SHP77 treated with DMSO at 0.1 percent for 48 hours (cell line): ENCODE measurements at places on chromosomes 6 and 20.

GRCh38 chr6:135235716-135236115 lies 54.6 kb downstream of the MYB start:
- DNase-seq, result no peak

GRCh38 chr20:49279677-49280462 lies 2.0 kb upstream of the ZNFX1 start:
- DNase-seq, result no peak

DNA sequence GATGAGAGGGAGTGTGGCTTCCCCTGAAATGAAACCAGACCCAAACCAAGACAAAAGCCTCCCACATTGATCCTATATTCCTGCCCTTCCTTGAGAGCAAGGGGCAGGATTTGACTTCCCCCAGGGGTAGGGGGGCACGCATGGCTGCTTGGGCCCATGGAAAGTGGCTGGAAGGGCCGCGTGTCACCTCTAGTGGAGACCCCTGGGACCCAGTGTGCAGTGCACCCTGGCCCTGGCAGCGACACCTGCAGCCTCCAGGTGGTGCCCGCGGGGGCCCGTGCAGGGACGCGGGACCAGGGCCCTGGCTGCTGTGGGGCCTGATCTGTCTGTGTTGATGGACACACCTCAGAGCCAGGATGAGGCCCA lies 18.0 kb upstream of the SLCO4A1 start:
- no peak for DNase-seq

GRCh38 chr6:98846021-98846380 lies 11.6 kb downstream of the POU3F2 start:
- DNase-seq, result no peak

- no peak for DNase-seq
Observed at GRCh38 chr6:15770347-15771143, 107.7 kb upstream of the DTNBP1 start.

DNA sequence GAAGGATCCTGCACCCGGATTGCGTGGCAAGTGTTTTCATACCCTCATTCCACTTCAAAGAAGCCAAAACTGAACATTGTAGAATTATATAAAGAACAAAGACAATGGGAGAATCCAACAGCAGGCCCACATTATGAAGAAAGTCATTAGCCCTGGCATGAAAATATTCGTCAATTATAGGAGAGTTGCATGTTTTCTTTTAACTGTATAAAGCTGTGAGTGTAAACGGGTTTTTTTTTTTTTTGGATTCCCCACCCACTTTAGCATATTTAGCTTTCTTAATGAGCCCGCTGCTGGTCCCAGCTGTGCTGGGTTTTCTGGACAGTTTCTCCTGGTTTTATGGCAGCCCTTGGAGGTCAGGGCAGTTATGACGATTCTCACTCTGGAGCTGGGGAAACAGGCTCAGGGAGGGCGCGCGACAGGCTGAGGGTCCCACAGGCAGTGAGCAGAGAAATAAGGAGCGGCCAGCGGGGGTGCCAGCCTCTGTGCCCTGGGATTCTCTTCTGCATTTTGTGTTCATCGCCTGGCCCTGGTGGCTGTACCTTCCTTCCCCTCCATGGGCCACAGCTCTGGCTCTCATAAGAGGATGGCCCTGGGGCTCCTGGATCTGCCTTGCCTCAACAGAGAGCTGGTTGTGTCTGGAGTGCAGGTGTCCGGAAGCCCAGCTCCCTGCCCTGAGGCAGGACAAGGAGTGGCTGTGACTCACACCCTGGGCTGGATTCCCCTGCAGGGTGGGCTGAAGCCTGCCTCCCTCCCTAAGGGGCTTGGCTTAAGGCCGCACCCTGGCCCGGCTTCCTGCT lies 24.1 kb upstream of the SULF2 start:
- DNase-seq, result no peak

DNA sequence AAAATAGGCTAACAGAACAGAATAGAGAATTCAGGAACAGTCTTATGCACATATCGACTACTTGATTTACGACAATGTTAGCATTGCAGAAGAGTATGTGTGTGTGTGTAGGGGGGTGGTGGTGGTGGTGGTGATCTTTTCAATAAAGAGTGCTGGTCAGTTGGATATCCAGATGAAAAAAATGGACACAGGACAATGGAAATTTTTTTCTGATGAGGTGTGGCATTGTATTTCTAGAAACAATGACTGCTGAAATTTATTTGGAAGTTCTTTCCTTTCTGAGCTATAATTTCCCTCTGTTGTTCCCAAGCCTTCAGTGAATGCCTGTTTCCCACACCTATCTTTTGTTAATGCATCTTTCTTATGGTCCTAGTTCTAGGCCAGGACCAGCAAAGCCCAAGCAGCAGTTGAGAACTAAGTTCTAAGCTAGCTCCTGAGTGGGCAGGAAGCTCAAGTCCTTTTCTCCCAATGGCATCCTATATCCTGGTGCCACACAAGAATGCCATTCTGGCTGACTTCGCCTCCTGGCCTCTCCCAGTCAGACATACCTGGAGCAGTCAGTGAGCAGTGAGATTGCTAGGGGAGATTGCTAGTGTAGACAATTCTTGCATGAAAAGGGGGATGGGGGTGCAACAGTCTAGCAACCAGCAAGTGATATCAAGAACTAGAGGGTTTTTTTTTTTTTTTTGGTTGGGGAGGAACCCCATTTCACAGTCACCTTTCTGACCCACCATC lies 1.2 kb upstream of the TOX2 start:
- no peak for DNase-seq

DNA sequence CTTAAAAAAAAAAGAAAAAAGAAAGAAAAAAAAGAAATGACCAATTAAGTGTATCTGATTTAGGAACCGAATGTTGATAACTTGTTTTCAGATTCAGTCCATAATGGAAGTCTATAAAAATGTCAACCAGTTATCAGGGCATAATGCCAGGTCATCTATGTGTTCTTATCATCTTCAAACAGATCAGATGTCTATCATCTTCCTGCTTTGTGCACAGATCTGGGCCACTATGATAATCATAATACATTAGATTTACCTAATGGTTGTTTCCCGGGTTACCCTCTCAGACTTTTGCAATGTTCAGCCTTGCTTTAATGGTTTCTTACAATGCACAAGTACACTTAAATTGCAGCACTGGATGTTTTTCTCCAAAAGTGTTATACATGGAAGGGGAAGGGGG lies 100.6 kb downstream of the NKAIN2 start:
- no peak for DNase-seq

GRCh38 chr6:93562582-93562981 lies 143.2 kb upstream of the EPHA7 start:
- no peak for DNase-seq

- no peak for DNase-seq
Observed at GRCh38 chr6:5752391-5752680, 254.4 kb downstream of the NRN1 start.

- DNase-seq, result peak; percentile 59
Observed at GRCh38 chr20:10553326-10553984, 118.3 kb downstream of the SLX4IP start.

- DNase-seq, result no peak
Observed at GRCh38 chr6:127950566-127951145, 49.8 kb upstream of the THEMIS start.

GRCh38 chr6:6721606-6722005 lies 133.1 kb downstream of the LY86 start:
- DNase-seq, result no peak

- no peak for DNase-seq
Observed at GRCh38 chr6:150631283-150631983, 31.7 kb downstream of the PLEKHG1 start.

DNA sequence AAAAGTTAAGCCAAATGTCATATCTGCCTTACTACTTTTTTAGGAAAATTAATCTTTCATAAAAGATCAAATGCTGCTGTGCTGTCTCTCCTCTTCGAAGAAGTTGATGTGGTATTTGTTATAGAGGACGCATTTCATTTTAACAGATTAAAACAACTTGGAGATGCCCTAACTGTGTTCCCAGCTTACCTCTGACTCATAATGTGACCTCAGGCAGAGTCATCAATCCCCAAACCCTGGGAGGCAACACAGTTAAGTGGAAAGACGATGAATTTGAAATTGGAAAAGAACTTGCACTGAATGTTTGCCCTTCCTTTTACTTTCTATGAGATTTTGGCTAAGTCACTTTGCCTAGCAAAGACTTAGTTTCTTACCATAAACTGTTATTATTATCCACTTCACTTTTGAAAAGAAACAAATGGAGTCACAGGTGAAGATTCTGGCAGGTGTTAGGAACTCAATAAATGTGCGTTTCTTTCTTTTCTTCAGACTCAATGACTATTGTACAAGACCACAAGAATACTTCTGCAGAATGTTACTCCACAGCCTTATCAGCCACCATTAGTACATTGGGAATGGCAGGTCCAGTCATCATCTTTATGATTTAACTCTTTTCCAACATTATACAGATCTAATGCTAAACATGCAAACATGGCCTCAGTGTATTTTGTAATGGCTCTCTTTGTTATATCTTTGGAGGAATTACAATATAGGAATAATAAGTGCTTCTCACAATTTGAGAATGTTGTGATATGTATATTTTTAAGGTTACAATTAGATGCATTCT lies 102.6 kb downstream of the COL21A1 start:
- no peak for DNase-seq

- DNase-seq, result no peak
Observed at GRCh38 chr20:13149371-13150105, 71.5 kb upstream of the ISM1 start.

DNA sequence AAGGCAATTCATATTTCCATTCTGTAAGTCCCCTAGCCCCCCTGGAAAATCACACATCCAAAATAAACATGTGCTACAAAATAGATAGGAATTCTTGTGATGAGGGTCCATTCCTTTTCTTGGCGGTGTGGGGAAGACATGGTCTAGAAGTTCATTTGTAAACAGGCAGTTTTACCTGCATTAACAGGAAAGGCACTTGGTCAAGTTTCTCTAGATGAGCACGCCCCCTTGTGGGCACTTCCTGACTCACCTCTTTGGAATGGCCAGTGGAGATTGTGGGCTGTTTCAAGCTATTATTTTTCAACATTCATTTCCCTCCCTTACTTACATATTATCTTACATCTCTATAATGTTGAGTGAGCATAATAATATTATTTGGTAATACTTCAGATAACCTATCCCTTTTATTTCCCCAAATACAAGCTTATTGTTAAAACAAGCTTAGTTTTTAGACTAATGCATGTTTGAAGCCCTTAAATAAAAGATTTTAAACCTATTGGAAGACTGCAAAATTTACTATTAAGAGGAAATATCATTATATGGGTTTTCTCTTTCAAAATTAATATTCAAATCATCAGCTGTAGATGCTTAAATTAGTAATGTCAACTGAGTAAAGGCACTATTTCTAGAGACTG lies 92.1 kb downstream of the TASP1 start:
- no peak for DNase-seq

GRCh38 chr6:17393892-17394631 lies 667 bp downstream of the CAP2 start:
- no peak for DNase-seq

GRCh38 chr6:25942561-25943147 lies 12.2 kb upstream of the SLC17A2 start:
- peak; percentile 28 for DNase-seq

- DNase-seq, result no peak
Observed at GRCh38 chr20:33765099-33765498, 33.3 kb downstream of the ZNF341 start.

- DNase-seq, result no peak
Observed at GRCh38 chr6:111757342-111757741, 115.9 kb downstream of the FYN start.

DNA sequence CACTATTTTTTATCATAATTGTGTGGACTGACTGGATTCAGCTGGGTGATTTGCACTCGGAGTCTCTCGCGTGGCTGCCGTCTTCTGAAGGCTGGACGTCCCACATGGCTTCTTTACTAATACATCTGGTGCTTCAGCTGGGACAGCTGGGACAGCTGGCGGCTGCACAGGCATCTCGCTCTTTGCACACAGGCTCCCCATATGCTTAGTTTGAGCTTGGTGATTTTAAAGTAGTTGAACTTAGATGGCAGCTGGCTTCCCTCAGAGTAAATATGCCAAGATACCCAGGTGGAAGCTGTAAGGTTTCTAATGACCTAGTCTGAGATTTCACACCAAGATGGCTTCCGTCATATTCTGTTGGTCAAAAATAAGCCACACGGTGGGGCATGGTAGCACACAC lies 38.7 kb upstream of the PPP1R3G start:
- DNase-seq, result no peak

GRCh38 chr6:112232845-112233256 lies 21.5 kb downstream of the LAMA4 start:
- peak; percentile 44 for DNase-seq

GRCh38 chr20:50169329-50169823 lies 15.9 kb upstream of the PEDS1 start:
- DNase-seq, result peak; percentile 21

GRCh38 chr20:59977086-59977485 lies 18.9 kb downstream of the CDH26 start:
- no peak for DNase-seq

DNA sequence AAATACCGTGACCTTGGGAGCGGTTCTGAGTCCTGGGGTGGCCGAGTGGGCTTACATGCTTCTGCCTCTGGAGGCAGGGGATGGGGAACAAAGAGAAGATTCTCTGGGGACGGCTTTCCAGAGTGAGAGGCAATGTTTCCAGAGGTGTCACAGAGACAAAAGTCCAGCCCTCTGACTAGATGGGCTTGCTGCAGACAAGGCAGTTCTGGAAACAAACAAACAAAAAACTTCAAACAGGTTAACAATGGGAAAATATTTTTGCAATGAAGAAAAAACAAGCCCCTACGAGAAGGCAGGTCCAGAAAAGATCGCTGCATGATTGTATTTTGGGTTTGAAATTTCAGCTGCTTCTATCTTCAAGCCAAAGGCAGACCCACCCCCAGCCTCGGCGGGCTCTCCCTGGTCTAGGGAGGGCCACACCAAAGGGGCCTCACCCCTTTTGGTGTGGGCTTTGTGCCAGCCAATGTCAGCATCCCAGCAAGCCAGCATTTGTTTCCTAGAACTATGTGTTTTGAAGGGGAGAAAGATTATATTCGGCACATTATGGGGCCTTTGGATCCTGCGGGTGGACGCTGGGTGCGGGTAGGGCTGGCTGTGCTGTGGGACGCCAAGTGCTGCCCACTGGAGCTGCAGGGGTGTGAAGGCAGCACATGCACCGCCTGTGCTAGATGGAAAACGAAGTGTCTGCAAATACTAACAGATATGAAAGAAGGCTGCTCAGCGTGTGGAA lies 42.9 kb downstream of the RIOK1 start:
- DNase-seq, result no peak

DNA sequence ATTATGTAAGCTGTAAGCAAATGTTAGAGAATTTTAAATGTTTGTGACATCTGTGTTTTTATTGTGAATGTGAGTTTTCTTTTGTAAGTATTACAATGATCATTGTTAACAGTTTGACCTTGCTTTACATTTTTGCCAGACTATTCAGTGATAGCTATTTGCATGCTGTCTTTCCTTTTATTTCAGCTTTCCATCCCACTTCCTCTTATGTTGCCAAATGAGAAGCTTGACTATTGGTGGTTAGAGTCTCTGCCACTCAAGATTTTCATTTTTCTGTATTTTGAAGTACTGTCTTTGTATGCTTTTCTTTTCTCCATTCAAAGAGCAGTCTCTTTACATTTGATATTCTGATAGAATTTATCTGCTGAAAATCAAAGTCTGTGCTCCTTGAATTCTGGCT lies 104.1 kb downstream of the PRIM2 start:
- no peak for DNase-seq

GRCh38 chr6:166637812-166638572 lies 10.9 kb upstream of the RPS6KA2 start:
- no peak for DNase-seq

- DNase-seq, result no peak
Observed at GRCh38 chr20:24679448-24680047, 210.1 kb downstream of the SYNDIG1 start.

GRCh38 chr20:63678667-63679465 lies 17.6 kb upstream of the TNFRSF6B start:
- DNase-seq, result no peak
